Liver (tissue), 10 donors: ENCODE measurements at places on chromosomes 2 and 18.

- DNase-seq, result no peak
Measured at GRCh38 chr2:168244318-168244717, 3.1 kb downstream of the STK39 start.

DNA sequence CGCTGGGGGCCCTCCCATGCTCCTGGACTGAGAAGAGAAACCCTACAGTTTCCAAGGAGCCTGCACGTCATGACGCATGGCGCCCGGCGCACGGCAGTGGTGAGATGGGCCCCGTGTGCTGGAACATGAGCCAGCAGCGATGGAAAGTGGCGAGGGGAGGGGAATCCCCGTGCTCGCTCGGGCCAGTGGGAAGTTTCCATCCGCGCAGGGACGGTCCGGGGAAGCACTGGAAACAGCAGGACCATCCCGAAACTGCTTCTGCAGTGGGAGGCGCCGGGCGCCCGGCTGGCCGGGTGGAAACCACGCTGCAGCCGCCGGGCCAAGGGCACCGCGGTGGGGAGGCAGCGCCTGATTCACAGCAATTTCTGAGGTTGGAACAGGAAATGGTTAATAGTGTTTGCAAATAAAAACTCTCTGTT lies 4.9 kb upstream of the PDCD1 start:
- no peak for DNase-seq

DNA sequence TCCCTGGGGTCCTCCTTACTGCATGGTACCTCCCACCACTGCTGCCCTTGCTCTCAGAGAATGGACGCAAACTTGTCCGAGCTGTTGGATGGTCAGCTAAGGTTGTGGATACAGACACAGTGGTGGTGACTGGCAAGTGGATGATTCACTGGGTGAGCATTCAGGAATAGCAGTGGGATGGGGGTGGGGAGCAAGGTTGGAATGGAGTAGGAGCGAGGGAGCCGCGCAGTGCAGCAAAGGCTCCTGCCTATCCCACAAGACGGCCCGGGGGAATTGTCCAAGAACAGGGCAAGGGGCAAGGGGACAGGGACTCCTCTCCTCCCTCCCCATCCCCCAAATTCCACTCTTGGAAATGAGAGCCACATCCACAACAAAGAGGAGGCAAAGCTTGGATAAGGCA lies 102.2 kb downstream of the PIEZO2 start:
- DNase-seq, result no peak

DNA sequence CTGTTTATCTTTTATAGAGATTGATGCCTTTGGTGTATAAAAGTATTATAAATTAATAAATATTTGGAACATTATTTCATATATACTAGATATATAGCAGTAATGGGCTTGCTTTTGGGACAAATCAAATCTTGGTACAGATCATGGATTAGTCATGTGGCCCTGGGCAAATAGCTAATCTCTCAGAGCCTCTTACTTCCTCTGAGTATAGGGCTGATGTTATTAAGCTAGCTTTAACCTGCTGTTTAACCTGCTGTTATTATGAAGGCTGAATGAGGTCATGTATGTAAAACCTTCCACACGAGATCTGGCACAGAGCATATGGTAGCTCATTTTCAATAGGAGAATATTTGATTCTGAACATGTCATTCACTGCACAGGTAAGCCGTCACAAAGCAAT lies 5.7 kb downstream of the ITGB6 start:
- no peak for DNase-seq

- no peak for DNase-seq
Measured at GRCh38 chr2:16682431-16683118, 16.9 kb upstream of the CYRIA start.

- DNase-seq, result no peak
Measured at GRCh38 chr2:233486357-233486756, 80.2 kb downstream of the USP40 start.

DNA sequence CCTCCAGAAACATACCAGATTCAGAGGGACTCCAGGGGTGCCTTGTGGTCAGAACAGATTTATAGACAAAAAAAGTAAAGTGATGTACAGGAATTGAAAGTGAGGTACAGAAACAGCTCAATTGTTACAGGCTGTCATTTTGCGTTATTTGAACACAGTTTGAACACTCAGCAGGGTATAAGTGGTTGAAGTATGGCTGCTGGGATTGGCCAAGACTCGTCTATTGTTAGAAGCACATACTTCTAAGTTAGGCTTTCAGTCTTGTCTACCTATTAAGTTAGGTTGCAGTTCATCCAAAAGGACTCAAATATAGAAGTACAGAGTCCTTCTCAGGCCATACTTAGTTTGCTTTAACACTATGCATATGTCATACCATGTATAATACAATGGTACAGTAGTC lies 21.0 kb upstream of the GRB14 start:
- no peak for DNase-seq

GRCh38 chr2:155690785-155691184 lies 641.7 kb downstream of the NR4A2 start:
- no peak for DNase-seq

DNA sequence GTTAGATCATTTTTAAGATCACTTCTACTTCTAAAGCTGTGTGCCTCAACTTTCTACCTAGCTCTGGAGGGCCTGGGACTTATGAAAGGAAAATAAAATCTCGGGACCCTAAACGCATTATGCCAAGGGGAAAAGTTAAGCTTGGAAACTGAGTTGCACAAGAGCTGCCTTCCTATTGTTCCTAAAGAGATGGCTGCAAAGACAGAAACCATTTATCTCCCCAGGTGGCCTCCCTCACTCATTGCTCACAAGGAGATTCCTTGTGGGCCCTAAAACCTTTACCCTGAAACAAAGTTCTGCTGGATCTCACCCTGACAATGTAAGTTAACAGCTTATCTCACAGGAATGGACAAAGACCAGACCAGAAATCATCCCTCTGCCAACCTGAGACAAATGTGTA lies 26.8 kb downstream of the TUBB6 start:
- no peak for DNase-seq

GRCh38 chr18:36711813-36712444 lies 116.9 kb downstream of the TPGS2 start:
- no peak for DNase-seq

DNA sequence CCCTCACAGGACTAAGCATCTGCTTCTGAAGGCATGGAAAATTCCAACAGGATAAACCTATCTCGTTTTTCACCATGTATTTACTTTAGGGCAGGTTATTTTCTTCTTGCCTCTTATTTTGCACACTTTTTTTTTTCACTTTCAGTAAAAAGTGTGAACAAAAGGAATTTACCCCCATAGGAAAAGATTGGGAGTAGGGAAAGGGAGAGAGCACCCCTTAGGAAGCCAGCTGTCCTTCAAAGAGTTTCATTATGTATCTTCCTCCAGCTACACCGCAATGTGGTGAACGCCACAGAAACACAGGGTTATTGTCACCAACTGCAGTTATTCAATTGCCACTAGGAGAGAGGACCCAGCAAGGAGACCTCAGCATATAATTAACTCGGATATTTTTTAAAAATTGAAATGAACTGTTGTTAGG lies 286.2 kb upstream of the VRK2 start:
- no peak for DNase-seq

- no peak for DNase-seq
Measured at GRCh38 chr18:3151399-3152264, 68.1 kb downstream of the MYOM1 start.
